ENCODE measurements at places on chromosomes 6 and 20.
A peak's percentile ranks its signal among the peaks of the same experiment; 100 is the strongest.

DNA sequence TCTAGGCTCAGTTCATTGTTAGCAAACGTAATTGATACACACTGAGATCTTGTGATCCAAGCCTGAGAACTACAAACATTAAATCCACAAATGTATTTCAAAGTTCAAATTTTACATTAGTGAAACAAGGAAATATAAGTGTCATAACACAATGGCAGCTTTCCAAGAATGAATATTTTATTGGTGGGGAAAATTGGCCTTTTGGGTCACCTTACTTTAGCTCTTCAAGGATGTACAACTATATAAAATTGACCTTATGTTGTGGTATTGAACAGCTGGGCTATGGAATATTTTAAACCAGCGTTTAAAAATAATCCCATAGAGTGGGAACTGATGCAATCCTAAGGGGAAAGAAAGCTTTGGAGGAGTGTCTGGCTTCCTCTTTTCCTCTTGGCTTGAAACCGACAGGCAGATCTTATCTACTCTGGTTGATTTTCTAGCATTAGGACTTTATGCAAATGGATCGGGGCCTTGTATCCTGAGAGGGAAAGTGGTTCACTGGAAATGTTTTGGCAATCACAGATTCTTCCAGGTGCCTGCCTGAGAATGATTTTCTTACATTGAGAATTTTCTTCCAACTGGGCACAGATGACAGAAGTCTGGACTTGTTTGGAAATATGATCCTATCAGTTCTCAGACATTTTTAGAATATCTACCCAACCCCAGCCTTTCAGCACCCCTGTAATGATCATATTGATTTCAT, 184.8 kb upstream of the ECI2 start:
- DNase-seq = no peak

GRCh38 chr20:15100506-15101160, 763.2 kb upstream of the FLRT3 start:
- DNase-seq = no peak

DNA sequence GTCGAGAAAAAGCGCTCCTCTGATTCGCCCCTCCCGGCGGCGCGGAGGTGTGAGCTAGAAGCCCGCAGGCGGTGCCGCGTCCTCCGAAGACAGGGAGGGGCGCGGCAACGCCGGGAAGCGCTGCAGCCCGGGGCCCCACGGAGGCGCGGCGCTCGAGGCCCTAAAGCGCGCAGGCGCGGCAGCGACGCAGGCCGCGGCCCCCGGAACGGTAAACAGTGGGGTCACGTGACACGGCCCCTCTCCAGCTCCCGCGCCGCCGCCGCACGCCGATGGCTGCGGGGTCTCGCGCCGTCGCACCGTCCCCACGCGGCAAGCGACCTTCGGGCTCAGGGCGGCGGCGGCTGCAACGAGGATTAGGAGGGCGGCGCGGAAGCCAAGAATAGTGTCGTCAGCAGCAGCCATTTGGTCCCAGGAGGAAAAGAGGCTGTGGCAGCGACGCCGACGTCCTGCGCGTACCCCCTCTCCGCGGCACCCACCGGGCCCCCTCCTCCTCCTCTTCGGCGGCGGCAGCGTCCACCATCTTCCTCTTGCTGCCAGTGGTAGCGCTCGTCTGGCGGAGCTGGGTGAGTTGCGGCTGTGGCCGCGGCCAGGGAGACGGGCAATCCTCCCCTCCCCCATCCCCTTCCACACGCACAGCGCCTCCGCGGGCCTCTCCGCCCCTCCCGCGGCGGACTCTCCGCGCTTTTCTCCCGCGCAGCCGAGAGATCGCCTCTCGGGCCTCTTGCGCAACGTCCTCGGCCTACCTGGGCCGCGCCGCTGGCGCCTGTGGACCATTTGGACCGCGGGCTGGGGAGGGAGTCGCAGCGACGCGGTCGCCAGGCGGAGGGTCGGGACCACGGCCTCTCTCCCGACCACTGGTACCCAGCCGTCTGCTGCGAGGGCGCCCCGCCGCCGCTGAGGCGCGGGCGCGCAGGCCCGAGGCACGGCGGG, at the start of gene PHF3:
Gene PHF3, plus strand, starts transcription at position 215 of the 930 bp plus-strand sequence. CDS start 10,750 bp downstream, outside the sequence.
- peak; percentile 91 for DNase-seq

GRCh38 chr6:47197682-47198640, 111.7 kb downstream of the TNFRSF21 start:
- no peak for DNase-seq

- DNase-seq = no peak
Measured at GRCh38 chr6:1697688-1698351, 88.1 kb downstream of the FOXC1 start.

GRCh38 chr20:39706184-39706663, 744.1 kb downstream of the DHX35 start:
- no peak for DNase-seq

GRCh38 chr20:35561268-35561667, 19.4 kb downstream of the ERGIC3 start:
- DNase-seq = no peak

DNA sequence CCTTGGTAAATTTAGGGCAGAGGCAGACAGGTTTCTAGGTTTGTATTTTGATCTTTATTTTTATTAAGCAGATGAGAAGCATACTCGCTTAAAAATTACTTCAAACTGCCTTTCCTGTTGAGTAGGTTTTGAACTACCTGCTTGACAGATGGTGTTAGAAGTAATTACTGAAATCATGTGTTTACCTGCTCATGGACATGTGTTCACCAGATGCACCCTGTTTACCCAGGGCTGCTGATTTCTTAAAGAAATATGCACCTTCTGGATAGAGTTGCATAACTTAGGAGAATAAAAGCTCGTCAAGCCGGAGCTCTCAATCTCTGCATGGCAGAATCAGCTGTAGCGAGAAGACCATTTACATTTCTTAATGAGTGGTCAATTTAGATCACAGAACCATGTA, 165.1 kb downstream of the CDKAL1 start:
- DNase-seq = no peak

- DNase-seq = no peak
Measured at GRCh38 chr20:62010551-62011402, 54.9 kb downstream of the TAF4 start.

DNA sequence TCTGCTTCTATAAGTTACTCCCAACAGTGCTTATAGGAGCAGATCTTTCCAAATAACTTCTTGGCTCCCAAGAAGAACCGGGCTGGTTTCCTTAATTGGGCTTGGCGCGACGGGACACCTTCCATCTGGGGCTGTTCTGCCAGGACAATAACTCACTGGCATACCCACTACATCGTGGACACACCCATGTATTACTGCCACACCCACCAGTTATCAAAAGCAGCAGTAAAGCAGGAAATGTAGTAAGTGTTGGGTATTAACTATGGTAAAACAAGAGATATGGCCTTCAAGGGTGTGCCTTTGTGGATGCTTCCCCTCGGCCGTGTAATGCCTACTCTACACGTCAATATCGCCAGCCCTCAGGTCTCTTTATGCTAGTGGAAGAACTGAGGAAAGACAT, 24.7 kb downstream of the CNKSR3 start:
- no peak for DNase-seq

DNA sequence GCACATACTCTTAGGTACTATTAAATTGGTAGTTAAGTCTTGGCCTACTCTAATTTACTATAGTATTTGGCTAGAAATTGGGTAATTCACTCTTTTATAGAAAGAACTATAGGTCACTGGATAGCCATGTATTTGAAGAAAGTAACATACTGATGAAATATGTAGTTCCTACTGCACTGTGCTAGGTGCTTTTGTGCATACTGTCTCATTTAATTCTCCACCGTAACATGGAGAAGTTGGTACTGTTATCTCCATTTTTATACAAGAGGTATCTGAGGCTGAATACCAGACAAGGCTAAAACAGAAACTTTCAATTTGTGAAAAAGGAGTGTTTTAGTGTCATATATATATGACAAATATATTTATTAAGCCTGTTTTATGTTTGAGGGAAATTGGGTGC, 29.8 kb downstream of the AFDN start:
- no peak for DNase-seq

GRCh38 chr6:130161683-130162404, 60.9 kb downstream of the SAMD3 start:
- DNase-seq = peak; percentile 33

DNA sequence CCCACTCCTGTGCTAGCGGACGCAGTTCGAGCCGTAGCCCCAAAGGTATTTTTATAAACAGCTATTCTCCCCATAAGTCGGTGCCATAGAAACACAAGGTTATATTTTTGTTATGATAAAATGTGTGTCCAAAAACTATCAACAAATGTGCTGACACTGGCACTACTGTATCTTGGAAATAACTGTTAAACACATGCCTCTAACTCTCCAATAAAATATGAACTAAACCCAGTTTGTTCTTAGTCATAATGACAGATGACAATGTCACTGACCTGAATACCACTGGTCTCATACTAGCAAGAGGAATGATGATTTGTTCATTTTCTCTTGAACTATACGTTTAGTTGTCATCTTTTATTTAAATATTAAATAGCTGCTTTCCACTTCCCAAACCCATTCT, 51.4 kb upstream of the NUP153 start:
- DNase-seq = no peak

DNA sequence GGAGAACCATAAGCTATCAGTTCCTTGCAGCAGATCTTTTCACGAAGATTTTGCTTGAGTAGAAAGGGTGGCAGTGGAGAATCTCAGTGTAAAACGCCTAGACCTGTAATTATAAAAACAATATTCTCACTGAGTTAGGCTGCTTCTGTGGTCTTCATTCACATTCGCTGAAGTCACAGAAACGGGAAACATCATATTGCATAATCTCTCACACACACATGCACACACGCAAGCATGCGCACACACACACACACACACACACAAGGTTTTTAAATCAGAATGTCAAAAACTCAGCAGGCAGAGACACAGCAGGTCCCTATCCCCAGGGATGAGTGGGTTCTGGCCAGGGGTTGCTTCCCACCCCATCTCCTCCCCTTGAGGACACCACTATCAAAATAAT, 175.5 kb downstream of the ATXN1 start:
- no peak for DNase-seq

DNA sequence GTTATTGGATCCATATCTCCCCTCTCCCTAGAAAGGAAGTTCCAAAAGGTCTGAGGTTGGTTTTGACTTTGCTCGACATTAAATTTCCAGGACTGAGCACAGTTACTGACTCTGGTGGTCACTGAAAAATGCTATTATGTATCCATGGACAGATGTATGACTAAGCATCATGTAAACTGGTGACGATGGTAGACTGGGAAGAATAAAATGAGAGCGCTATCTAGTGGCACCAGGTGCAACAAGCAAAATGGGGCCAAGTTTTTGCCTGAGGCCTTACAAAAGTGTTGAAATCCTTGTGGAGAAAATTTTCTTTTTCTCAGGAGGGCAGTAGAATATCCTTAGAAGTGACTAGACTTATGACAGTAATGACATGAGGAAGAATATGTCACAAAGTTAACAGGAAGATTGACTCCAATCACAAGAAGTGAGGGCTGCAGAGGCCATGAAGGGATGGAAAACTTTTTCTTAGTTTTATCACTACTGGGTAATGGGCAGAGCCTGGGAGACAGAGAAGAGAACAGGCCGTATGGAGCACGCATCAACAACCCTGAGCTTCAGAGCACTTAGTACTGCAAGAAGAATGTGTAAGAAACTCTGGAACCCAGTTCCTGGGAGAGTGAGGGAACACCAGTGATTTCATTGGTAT, 88.9 kb upstream of the ELOVL5 start:
- peak; percentile 22 for DNase-seq

- no peak for DNase-seq
Measured at GRCh38 chr6:84424956-84425355, 197.5 kb upstream of the CEP162 start.

DNA sequence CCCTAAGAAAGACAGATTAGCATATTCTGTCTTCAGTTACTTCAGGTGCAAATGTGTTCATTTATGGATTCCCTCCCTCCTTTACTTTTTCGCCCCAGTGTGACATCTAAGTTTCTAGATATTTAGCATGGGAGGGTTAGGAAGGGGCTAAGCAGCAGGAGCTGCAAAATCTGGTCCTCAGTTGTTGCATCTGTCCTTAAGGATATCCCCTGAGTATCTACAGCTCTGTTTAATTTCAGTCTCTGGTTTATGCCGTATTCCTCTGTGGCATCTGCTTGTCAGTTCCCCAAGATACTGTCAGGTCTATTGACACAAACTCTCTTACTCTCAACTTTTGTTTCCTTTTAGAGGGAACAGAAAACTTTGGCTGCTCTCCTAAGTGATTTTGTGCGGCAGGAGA, 754.6 kb upstream of the MAP3K7 start:
- DNase-seq = no peak

GRCh38 chr6:157560691-157561413, 179.9 kb downstream of the ZDHHC14 start:
- DNase-seq = no peak

DNA sequence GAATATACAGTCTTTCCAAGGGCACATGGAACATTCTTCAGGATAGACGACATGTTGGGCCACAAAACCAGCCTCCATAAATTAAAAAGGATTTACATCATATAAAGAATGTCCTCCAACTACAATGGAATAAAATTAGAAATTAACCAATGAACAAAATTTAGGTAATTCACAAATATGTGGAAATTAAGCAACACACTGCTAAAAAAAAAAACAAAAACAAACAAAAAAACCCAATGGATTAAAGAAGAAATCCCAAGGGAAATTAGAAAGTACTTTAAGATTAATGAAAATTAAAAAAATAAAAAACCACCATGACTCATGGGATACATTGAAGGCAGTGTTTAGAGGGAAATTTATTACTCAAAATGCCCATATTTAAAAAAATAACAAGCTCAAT, 21.4 kb upstream of the NT5E start:
- no peak for DNase-seq

DNA sequence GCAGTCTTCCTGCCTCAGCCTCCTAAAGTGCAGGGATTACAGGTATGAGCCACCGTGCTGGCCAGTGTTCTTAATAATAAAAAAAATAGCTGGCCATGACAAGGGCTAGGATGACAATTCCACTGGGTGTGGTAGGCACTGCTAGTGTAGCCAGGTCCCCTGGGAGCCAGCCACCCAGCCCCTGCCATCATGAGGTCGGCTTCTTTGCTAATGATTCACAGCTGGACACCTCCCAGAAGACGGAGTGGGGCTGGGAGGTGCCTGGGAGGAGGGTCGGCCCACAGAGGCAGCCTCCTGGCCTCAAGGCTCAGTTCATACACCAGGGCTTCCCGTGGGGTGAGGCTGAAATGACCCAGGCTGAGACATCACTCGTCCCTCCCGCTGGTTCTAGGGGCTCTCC, 230.4 kb downstream of the TAF4 start:
- no peak for DNase-seq

GRCh38 chr20:63977739-63978276, 1.6 kb downstream of the SAMD10 start:
- DNase-seq = no peak

GRCh38 chr6:132961122-132961521, 146.8 kb downstream of the RPS12 start:
- no peak for DNase-seq
